ENCODE measurements at places on chromosomes 1 and 21.
A peak's percentile ranks its signal among the peaks of the same experiment; 100 is the strongest.

DNA sequence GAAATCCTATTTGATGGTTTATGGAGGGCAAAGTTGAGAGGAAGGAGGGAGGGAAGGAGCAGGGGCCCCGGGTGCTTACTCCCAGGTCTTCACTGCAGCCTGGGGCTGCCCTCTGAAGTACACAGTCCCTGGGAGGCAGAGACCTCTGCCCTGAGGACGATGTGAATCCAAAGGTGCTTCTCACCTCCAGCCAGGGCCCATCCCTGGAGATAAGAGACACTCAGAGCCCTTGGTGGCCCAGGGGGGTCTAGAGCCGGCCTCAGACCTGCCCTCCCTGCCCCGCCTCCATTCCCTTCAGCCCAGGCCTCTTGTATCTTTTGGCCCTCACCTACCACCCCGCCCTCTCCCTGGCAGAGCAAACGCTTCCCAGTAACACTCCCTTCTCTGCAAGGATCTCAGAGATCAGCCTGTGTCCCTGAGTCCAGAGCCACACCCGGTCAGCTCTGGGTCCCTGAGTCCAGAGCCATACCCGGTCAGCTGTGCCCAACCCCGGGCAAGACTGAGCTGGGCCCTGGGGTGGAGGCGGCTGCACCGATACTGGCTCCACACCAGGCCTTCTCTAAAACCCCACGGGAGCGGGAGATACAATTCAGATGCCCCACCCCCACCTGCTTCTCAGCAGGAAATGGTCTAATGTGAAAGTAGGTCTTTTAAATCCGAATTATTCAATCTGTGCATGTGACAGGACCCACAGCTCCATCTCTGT is 3.6 kb upstream of the GNB1 start:
- DNase-seq = no peak

DNA sequence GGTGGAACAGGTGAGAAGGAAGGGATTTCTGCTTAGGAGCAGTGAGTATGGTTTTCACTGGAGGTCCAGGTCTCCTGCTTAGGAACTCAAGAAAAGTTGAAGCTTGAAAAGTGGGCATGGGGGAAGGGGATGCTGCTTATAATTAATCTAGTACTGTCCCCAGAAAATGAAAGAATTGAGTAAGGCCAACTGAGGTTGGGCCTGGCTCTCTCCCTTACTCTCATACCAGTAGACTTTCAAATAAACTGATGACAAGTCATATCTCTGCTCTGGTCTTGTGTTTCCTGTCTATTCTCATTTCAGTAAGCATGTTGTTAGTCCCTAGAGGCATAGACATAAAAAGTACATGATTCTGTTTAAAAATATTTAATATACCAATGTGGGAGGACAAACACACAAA is 26.4 kb downstream of the CD48 start:
- no peak for DNase-seq

- DNase-seq = no peak
Observed at GRCh38 chr1:195773931-195774330, 834.3 kb downstream of the KCNT2 start.

GRCh38 chr1:20322081-20322824 is 31.6 kb downstream of the VWA5B1 start:
- DNase-seq = no peak

GRCh38 chr1:180160357-180160756 is 5.7 kb downstream of the QSOX1 start:
- no peak for DNase-seq

DNA sequence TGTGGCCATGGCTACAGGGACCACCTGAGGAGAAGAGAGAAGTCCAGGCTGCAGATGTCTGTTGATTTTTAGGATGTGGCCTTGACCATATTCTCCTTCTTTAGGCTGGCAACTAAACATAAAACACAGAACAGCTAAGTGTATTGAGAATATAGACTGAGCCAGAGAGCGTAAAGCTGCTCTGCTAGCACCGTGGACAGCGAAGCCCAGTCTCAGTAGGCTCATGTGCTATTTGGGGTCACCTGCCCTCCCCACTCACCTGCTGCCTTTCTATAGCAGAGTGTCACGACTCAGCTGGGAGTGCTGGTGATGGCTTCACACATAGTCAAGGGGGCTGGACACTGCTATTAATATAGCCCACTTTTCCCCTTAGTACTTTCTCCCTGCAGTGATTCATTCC is 278.5 kb downstream of the KCNH1 start:
- DNase-seq = no peak

DNA sequence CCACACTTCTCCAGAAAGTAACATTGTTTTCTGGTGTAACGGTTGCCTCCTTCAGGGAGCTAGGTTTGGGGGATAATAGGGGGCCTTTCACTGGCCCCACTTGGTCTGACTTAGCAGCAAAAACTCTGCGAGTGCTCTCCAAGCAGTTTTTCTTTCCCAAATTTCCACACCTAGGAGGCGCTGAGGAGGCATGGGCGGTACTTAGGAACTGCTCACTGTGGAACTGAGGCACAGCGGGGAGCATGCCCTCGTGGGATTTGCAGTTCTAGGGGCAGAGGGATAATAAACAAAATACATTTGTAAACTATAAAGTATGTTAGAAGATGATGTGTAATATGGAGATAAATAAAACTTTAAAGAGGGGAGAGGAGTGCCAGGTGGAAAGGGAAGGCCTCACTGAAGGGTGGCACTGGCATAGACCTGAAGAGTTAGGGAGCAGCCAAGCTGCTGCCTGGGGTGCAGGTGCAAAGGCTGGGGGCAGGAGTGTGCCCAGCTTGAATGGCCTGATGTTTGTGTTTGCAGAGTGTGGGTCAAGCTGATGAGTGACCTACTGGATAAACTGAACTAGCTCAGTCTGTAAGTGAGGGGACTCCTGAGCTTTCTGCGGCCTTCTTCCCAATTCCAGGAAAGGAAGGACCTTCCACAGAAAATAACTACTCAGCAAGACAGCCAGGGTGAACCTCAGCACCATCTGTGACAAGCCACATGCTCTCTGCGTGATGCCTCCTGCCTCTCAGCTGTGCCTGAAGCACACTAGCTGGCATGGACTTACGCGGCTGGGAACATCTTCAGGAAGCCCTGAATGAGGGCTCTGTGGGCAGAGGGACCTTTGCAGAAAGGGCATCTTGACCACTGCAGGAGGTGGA is 1.9 kb downstream of the EPHX1 start:
- no peak for DNase-seq

DNA sequence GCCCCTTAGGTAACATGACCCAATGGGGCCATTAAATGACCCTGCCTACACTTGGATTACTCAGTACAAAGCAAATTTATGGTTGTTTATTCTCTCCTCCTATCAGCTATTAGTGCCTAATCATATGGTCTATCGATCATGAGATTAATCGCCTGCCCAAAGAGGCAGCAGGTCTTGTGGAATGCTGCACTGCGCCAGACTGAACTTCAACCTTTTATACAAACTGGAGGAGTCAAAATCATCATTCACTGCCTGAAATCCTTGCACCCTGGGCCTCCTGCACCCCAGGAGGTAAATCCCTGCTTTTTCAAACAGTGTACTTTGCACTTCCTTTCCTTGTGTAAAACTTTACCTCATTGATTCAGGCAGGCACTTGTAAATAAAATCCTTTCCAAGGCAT is 69.7 kb downstream of the NFIA start:
- DNase-seq = no peak

DNA sequence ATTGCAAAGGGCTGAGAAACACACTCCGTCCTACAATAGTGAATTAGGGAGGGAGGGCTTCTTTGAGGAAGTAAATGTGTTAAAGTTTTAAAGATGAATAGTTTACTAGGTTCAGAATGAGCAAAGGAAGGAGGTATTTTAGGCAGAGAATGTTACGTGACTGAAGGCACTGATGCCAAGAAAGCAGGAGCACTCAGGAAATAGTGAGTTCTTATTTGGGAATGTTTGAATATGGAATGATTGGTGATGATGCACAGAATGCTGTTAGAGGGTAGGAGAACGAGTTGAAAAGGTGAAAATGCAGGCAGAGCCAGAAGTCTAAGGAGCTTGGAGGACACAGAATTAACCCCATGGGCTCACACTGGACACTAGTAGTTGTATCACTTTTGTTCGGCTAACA is 108.0 kb downstream of the NRIP1 start:
- DNase-seq = no peak

DNA sequence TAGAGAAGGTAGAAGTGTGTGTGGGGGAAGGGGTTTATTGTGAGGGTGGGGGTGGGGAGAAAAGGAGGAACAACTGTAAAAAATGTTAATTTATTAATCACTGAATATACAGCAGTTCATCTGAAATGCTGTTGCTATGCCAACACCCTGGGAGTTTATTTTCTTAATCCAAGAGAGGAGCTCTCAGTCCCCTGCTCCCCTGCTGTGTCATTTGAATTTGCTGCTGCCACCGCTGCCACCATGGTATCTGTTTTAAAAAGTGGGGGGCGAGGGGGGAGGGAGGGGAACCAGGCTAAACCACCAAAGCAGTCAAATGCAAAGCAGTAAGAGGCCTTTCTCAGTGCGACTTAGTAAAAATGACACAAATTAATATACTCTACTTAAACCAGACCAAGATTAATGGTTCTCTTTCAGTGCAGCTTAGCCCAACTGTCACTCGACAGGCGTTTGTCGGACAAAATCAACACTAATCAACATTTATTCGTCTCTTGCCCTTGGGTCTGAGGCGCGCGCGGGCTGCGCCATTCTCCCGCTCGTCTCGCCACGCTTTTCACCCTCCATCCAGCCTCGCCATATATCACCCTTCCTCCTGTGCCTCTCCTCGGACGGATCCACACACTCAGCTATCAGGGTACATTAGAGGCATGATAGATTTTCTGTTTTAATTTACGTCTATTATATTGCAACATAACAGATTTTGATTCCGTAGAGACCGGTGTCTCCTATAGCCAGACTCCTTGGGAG is 76.2 kb downstream of the PBX1 start:
- no peak for DNase-seq

DNA sequence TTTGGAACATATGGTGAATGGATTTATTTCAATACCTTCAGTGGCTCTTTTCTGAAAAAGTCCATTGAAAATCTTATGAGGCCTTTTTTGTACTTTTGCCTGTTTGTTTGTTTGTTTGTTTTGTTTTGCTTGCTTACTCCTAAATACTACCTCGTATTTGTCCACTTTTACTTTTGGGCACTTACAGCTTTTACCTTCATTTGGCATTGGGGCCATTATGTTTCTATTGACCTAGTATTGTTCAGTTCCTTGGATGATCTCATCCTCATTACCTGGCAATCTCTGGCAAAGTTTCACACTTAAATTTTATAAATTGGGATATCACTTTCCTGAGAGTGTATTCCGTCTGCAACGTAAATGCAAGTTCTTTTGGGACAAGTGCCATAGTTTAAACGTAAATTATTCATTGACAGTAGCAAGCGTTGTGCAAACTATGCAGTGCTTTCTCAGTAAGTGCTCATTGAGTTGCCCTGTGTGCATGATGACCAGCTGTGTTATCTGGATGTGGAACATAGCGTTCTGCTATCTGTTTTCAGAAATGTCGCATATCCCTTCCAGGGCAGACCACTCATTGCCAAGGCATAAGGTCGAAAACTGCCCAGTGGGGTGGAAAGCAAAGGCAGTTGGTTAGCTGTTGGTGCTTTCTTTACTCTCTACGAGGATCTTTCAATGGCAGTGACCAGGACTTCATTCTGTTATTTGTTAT is 51.1 kb downstream of the LRRC8D start:
- DNase-seq = no peak

GRCh38 chr1:217089361-217090014 is 366.3 kb upstream of the ESRRG start:
- no peak for DNase-seq

- DNase-seq = no peak
Observed at GRCh38 chr1:1358433-1359271, at the start of gene MXRA8. MXRA8 (minus strand) TSS chr1:1358555; CDS start chr1:1358504, 51 bp downstream.

DNA sequence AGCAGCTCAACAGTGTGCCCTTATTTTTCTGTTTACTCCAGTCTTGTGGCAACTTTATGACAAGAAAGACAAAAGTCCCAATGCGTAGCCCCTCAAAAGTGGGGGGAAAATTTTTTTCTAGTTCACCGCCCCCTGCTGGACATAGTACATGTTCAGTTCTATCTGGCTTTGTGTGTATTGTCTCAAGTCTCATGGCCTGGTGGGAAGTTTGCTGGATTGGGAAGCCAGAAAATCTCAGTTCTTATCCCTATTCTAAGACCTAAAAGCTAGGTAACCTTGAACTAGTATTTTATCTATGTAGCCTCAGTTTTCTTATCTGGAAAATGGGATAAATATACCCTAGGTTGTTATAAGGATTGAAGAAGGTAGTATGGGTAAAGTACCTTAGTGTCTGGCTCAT is 55.8 kb upstream of the LDLRAP1 start:
- DNase-seq = no peak

DNA sequence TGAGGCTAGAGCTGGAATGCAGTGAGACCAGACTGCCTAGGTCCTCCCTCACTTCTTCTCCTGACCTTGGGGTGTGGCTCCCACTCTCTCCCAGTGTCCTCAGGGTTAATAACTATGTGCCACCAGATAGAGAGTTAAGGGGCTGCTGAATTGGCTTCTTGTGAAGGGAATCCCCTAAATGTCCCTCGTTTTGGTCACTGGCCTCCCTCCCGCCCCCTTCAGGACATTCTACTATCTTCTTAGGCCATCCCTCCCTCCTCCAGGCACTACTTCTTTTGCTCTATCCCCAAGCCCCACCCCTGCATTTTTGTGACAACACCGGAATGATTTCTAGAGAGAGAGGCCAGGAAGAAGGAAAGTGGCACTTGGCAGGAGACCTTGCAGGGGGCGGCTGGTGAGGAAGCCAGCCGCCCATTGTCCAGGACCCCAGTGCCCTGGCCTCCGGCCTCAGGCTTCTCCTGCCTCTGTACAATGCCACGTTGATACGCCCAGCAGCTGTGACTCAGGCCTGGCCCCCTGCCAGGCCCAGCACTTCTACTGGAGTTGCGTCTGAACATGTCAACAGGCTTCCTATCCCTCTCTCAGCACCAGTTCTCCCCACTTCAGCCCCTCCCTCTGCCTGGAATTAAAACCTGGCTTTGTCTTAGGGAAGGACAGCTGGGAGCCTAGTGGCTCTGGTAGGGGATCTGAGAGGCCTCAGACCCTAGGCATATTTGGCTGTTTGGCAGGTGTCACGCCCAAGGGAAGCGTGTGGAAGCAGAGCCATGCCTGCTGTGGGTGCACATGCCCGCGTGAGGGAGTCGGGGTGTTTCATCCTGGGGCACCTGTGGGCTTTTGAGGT is 9.1 kb downstream of the LMNA start:
- no peak for DNase-seq

DNA sequence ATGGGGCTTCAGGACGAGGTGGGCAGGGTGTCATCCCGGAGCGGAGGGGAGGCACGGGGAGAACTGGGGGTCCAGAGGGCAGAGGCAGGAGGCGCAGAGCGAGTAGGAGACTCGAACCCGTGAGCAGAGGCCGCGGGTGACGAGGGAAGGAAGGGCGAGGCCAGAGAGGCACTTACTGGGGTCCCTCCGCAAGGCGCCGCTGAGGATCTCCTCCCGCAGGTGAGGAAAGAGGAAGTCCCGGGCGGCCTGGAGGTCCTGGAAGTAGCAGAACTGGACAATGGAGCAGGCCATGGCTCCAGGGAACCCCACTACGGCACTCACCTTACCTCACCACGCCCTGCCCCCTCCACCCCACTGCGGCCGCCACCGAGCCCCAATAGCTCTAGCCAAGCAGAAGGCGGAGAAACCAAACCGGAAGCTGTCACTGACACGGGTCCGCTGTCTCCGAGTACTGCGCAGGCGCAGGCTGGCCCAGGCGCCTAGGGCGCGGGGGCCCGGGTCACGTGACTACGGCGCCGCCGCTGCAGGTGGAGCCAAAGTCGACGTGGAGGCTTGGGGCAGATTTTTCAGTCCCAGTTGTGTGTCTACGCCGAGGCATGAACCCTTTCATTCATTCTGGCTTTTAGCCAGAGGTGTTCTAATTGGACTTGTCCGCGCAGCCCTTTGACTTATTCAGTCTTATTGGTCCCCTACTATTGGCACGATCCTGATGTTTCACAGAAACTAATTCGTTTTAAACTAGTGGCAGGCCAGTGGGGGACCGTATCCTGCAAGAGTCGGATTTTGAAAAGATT is at the start of gene RAB3GAP2:
Gene RAB3GAP2, minus strand, starts transcription at position 407 of the 794 bp plus-strand sequence. Its CDS starts 116 bp downstream, at position 291.
- DNase-seq = peak; percentile 91

All from stimulated activated CD8-positive, alpha-beta memory T cell treated with anti-CD3 and anti-CD28 coated beads, Interleukin-7, amount 100 ng/mL, for 24 hours (primary cell).